Islet precursor cell (in vitro differentiated cells): ENCODE measurements at places on chromosomes 5 and 9.

- no peak for DNase-seq
Observed at GRCh38 chr9:35340046-35340445, 149.9 kb upstream of the RUSC2 start.

DNA sequence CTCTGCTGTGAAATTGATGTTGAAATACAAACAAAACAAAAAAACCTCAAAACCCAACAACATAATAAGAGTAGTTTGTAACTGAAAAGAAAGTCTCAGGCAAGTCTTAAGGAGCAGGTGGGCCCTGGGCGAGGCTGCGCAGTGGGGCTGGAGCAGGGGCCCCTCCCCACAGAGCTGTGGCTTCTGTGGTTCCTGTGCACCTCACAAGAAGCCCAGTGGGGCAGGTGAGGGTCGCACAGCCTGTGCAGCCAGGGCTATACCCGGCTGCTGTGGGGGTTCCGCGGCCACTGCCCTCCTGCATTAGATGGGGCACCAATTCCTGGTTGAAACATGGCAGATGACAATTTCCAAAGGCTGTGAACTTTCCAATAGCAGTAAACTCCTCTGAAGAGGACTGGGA, 75.3 kb downstream of the TRIO start:
- DNase-seq: peak; percentile 54

- no peak for DNase-seq
Observed at GRCh38 chr5:140992828-140993227, 26.6 kb downstream of the PCDHAC2 start.

- no peak for DNase-seq
Observed at GRCh38 chr9:121098567-121099198, 23.9 kb downstream of the CNTRL start.

DNA sequence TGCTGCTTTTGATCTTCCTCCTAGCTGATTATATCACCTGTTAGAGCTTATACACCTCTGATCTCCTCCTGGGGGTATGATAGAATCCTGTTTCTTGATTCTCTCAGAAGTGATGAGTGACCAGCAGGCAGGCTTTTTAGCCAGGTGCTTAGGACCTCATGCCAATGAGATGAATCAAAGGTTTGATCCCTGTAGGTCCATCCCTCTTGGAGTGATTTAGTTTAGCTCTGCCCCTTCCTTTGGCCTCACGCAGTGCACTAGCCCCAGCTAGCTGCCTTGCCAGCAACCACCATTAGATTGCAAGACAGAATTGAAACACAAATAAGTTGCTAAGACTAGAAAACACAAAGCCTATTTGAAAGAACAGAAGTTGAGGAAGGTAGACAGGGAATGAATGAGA, 84.4 kb downstream of the ZSWIM6 start:
- peak; percentile 79 for DNase-seq

DNA sequence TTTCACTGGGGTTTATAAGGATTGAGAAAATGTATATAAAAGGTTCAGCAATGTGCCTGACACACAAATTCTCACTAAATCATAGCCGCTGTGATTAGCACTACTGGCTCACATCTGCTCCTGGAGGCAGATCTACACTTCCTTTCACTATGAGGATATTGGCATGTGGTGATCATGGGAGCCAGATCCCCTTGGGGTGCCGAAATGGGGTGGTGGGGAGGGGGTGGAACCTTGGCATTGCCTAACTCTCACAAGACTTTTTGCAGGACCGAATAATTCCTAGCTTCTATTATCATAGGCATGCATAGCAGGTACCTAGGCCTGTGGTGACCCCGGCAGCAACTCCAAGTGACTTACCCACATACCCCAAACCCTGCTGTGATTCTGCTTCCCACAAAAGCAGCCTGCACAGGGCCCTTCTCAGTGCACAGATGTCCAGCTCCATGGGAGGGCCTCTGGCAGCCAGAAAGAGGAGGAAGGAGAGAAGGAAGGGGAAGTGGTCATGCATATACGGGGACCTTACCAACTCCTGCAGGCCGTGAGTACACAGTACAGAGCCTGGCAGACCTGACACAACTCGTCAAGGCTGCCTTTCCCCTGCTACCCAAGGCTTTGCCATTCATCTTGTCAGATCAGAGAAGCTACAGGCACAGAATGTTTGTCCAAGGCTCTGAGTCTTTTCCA, 61.3 kb upstream of the IQGAP2 start:
- DNase-seq: no peak

DNA sequence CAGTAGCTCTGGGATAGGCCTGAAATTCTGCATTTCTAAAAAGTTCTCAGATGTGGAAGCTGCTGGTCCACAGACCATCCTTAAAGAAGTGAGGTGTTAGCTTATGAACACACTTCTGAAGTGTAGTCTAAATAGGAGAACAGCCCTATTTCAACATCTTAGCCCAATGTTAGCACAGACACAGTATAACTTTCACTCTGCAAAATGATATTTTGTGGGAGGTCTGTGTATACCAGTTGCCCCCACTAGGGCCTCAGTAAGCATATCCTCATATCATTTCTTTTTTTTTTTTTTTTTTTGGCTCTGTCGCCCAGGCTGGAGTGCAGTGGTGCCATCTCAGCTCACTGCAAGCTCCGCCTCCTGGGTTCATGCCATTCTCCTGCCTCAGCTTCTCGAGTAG, 7.5 kb upstream of the HABP4 start:
- DNase-seq: no peak

DNA sequence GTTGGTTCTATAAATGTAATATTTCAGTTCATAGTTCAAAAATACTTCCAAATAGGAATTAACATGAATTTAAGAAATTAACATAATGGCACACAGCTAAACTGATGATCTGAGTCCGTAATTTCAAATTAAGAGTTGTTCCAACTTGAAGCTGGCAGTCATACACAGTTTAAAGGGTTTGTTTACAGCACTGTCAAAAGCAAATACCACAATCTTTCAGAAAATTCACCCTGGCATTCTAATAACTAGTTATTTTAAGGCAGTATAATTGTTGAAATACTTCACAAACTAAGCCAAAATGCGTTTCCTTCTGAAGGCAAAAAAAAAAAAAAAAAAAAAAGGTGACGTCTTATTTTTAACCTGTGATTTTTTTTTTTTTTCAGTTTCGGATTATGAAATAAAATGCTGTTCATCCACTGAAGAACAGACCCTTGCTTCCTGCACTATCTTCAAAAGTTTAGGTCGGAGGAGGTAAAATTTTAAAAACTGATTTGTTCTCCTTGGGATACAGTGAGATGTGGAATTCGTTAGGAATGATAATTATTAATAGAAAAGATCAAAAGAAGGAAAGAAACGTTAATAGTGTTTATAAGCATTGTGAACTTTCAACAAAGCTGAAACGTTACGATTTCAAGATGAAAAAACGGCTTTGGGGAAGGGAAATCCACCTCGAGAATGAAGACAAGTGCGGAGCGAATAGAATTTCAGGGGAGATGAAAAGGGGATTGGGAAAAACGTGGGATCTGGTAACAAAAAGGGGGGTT, 850 bp downstream of the IL6ST start:
- no peak for DNase-seq

DNA sequence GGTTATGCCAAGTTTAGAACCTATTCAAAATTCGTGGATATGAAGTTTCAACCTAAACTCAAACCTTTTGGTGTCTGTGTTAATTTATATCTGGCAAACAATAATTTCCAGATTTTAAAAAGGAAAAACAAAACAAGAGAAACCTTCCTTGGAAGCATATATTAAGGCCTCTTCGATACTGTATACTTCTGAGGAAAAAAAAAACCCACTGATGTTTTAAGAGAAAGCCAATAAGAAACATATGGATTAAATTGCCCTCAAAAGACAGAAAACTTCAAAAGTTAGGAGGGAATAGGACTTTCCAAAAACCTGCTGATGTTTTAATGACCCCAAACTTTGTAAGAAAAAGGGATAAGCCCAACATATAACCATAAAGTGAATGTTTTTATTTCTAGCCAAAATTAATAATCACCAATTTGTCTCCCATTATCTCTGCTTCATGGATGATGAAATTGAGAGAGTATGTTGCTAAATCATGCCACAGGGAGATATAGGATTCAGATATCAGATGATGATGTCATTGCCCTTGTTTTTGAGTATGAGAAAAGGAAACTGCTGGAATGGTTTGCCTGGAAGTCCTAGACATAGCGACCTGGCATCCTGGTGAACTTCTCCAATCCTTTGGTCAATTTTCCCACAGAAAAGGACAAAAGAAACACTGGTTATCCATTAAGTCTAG, 423.9 kb downstream of the DMRT2 start:
- DNase-seq: no peak

DNA sequence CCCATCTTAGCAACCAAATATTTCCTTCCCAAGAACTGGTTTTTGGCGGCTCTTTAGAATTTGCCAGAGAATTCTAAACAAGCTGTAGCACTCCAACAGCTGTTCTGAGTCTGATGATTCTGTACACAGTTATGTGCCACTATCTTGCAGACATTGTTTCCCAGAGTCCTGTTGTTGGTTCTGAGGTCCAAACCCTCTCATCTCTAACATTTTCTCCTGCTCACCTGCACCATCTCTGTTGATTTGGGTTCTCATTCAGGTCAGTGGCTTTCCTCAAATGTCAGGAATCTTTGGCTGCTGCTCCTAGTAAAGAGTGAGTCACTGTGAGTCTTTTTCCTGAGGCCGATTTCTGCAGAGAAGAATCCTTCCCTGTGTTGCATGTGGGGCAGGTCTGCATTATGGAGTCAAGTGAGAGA, 50.0 kb downstream of the CAMSAP1 start:
- DNase-seq: peak; percentile 71

- DNase-seq: no peak
Observed at GRCh38 chr9:15182730-15183129, 124.3 kb downstream of the TTC39B start.

GRCh38 chr5:137923856-137924255, 34.6 kb downstream of the PKD2L2 start:
- no peak for DNase-seq

- no peak for DNase-seq
Observed at GRCh38 chr5:88049156-88049555, 219.5 kb downstream of the TMEM161B start.

DNA sequence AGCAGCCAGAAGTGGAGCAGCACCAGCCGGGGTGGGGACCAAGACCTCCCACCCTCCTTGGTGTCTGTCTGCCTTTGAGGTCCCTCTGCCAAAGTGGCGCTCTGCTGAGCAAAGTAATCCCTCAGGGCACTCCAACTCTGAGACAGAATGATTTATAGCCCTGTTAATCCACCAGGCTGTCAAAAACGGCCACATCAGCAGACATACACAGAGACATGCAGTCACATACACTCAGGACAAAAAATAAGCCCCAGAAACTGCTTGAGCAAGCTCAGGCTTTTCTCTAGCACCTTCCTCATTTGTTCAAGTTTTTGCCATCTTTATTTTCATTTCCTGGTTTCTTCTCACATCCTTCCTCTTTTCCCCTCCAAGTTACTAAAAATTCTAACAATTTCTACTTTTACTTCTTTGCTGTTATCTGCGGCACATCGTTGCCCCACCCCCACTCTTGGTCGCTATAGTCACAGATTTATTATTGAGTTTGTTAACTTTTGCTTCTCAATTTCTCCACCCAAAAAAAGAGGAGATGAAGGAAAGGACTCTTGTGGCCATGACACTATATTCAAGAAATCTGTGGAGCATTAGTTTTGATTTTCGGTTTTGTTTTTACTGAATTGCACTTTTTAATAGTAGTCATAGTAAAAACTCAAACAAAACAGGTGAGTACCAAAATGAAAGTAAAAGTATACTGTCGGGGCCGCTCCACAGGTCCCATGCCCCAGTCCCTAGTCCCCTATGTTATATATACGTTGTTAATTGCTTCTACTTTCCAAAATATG, 17.4 kb upstream of the ADRB2 start:
- peak; percentile 93 for DNase-seq

- no peak for DNase-seq
Observed at GRCh38 chr9:136675477-136676296, 11.6 kb downstream of the AGPAT2 start.

DNA sequence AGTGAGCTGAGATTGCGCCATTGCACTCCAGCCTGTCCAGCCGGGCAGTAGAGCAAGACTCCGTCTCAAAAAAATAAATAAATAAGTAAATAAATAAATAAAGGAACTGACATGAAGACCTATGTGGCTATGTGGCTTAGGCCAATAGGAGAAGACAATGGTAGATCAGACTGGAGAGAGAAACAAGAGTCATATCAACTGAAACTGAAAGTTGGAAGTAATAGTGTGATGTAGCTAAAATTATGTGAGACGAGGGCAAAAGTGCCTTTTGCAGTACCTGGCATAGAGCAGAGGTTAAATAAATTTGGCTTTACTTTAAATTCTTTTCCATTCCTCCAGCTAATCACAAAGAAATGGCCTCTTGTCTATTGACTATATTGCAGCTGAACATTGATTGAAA, 7.3 kb downstream of the FBP2 start:
- peak; percentile 8 for DNase-seq

DNA sequence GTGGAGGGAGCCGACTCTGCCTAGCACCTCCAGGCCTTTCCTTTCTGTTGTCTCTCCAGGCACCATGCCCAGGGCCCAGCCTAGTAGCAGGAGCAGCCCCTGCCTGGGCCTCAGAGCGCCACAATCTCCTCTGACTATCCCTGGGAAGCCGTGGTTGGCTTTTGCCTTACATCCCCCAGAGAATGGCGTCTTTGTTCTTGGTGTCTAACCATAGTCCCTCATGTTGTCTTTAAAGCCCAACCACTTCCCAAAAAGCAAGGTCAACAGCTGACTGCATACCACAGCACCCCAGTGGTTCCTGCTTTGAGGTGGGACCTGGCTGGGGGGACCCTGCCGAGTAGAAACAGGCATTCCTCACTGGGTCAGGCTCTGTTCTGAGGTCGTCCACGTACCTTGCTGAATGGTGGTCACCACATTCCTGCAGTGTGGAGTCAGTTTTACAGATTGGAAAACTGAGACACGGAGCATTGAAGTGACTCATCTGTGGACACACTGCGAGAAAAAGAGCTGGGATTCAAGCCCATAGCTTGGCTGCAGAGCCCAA, 13.7 kb upstream of the CERCAM start:
- peak; percentile 87 for DNase-seq

DNA sequence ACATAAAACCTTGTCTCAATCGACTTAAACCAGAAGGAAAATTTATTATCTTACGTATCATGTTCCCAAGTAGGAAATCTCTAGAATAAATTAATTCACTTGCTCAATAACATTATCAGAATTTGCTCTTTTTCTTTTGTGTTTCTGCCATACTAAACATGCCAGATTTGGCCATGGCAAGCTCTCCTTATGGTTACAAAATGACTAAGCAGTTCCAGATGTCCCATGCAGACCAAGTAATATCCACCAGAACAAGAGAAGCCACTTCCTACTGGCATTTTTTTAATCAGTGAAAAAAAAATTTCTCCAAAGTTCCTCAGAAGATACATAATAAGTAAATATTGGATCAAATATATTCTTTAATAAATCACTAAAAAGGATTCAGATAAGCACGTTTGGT, 25.2 kb upstream of the ADAMTS6 start:
- DNase-seq: no peak
